ENCODE measurements at places on chromosomes 11 and 22. TPM values are rescaled to one million over a fixed set of nuclear protein-coding genes. Genes with fewer than 3 reads are reported as not detected.

GRCh38 chr11:3958281-3958680 is 102.8 kb downstream of the STIM1 start:
- H3K4me1 ChIP-seq = no peaks in the 10 kb centered on the region
- H3K36me3 ChIP-seq = no peaks in the 10 kb centered on the region
- no peak for DNase-seq
- H3K4me3 ChIP-seq = no peak overlapping the region
- H3K27ac ChIP-seq = no peak overlapping the region

DNA sequence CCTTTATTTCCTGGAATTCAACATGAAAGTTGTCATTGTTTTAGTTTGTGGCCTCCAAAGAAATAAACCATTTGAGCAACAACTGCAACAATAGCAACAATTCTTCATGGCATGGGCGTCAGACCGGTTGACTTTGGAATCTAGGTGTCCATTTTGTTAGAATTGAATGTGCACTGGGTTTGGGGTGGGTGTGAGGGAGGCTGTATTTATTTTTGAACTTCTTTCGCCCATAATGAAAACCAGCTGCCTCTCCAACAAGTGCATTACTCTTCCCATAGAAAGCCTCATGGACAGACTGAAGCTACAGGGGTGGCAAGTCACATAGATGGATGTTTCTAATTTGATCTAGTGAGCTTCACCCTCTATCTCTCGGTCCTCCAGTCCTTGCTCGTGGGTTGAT is 85.4 kb downstream of the ADAMTS15 start:
- H3K4me3 ChIP-seq = no peak overlapping the region
- H3K4me1 ChIP-seq = no peaks in the 10 kb centered on the region
- H3K36me3 ChIP-seq = no peaks in the 10 kb centered on the region
- DNase-seq = no peak
- H3K27me3 ChIP-seq = no peaks in the 10 kb centered on the region
- H3K27ac ChIP-seq = peak overlapping the region; percentile 51

GRCh38 chr11:2540223-2540991 is 95.6 kb downstream of the KCNQ1 start:
- H3K27me3 ChIP-seq = no peaks in the 10 kb centered on the region
- H3K4me3 ChIP-seq = no peak overlapping the region
- no peaks in the 10 kb centered on the region for H3K4me1 ChIP-seq
- no peak for DNase-seq
- no peak overlapping the region for H3K27ac ChIP-seq

DNA sequence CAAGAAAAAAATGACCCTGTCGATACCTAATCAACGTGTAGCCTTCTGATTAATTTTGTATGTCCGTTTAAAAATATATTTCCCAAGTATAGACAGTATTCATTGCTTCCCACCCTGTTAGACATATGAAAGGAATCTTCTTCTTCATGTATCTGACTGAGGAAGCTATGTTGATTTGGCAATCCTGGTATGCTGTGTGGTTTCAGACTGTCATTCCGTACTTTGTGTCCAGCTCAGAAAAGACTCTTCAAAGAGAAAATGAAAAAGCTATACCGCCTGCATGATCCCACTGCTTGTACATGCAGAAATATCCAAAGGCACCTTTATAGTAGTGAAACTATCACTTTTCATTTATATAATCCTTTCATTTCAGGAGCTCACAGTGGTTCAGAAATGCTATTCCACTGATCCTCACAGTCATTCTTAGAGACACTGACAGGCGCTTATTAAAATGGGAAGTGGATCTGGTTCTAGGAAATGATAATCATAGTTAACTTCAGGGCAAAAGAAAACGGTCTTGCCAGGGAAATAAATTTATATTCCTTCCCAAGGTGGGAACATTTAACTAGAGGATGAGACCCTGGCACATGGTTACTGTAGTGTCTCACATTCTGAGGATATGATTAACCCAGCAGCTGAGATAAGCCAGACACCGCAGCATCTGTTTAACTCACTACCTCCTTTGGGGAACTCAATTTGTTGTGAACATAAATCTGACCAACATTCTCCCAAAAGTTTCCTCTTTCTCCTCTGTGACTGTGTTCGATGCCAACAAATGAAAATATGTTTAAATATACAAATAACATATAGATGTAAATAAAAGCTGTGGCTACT is 599.2 kb upstream of the LUZP2 start:
- no peak overlapping the region for H3K27ac ChIP-seq
- no peak for DNase-seq
- no peak overlapping the region for H3K4me3 ChIP-seq
- no peaks in the 10 kb centered on the region for H3K27me3 ChIP-seq
- no peaks in the 10 kb centered on the region for H3K4me1 ChIP-seq
- H3K36me3 ChIP-seq = no peaks in the 10 kb centered on the region

Gene VPREB3
- total RNA-seq = not detected

DNA sequence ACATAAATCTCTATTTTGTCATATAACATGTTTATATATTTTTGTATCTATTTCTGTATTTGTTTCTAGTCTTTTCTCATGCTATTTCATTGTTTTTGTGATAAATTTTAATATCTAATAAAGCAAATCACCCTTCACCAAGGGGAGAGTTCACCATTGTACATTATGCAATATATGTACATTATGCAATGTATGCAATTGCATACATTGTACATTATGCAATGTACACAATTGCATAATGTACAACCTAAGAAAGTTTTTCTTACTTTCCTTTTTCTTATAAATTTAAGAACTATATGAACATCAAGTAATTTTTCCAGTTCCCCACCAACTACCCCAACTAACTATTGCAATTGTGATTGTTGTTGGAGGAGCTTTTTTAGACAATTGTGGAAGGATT is 44.1 kb upstream of the GLYATL2 start:
- no peak overlapping the region for H3K4me3 ChIP-seq
- no peaks in the 10 kb centered on the region for H3K36me3 ChIP-seq
- DNase-seq = no peak
- no peak overlapping the region for H3K27ac ChIP-seq

Gene PLA2G3
- not detected for total RNA-seq

DNA sequence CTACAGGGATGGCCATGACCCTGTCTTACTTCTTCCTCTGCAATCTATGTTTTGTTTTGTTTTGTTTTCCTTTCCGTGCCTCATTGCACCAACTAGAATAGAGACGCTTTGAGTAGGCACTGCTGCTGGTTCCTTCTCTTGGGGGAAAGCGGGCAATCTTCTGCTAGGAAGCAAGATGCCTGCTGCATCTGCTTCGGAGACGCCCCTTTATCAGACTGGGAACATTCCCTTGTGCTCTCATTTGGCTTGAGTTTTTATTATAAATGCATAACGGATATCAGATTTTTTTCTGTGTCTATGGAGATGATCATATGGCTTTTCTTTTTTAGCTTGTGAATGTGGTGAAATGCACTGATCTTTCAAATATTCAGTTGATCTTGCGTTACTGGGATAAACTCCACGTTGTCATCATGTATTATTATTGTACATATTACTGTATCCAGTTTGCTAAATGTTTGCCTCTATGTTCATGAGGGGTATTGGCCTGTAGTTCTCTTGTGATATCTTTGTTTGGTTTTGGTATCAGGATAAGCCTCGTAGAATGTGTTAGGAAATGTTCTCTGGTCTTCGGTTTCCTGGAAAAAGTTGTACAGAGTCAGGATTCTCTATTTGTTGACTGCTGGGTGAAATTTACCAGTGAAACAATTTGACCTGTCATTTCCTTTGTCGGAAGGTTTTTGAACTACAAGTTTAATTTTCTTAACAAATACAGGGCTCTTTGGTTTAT is 23.4 kb upstream of the KRTAP5-6 start:
- H3K27ac ChIP-seq = no peak overlapping the region
- H3K27me3 ChIP-seq = peaks cover 44% of the 10 kb centered on the region
- no peak for DNase-seq
- H3K36me3 ChIP-seq = no peaks in the 10 kb centered on the region
- no peak overlapping the region for H3K4me3 ChIP-seq

DNA sequence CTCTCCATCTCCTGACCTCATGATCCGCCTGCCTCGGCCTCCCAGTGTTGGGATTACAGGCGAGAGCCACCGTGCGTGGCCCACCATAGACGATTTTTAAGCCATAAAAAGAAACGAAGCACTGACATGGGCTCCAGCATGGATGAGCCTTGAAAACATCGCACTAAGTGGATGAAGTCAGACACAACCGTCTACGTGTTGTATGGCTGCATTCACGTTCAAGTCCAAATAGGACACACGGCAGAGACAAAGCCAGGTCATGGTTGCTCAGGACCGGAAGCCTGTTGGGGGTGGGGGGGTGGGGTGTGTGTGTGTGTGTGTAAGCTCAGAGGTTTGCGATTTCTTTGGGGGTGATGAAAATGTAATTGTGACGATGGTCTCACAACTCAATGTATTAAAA is 10.0 kb downstream of the RRP7A start:
- no peaks in the 10 kb centered on the region for H3K27me3 ChIP-seq
- no peak for DNase-seq
- H3K27ac ChIP-seq = no peak overlapping the region

DNA sequence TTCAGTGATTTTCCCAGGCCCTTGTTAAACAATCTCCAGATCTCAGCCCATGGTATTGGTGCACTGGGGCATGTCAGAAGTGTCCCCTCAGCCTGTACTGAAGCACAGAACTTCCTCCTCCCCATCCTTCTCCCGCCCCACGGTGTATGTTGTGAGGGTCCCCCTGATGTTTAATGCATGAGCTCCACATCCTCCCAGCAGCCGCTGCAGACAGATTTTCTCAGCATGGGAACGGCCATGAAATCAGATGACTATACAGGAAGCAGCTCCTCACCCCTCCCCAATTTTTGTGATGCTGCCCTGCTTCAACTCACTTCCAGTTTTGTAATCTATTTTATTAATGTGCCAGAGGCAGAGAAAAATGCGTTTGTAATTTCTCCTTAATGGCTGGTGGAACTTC is 406.0 kb downstream of the MIAT start:
- DNase-seq = no peak
- no peaks in the 10 kb centered on the region for H3K36me3 ChIP-seq
- no peaks in the 10 kb centered on the region for H3K27me3 ChIP-seq
- H3K4me1 ChIP-seq = no peaks in the 10 kb centered on the region
- no peak overlapping the region for H3K4me3 ChIP-seq

GRCh38 chr11:68999093-68999747 is 13.8 kb downstream of the MRGPRF start:
- H3K27ac ChIP-seq = peak overlapping the region; percentile 79
- no peaks in the 10 kb centered on the region for H3K4me1 ChIP-seq
- H3K36me3 ChIP-seq = no peaks in the 10 kb centered on the region
- peak; percentile 45 for DNase-seq
- H3K27me3 ChIP-seq = no peaks in the 10 kb centered on the region
- no peak overlapping the region for H3K4me3 ChIP-seq

GRCh38 chr22:22061085-22062077 is 78.8 kb upstream of the TOP3B start:
- H3K4me3 ChIP-seq = peak overlapping the region; percentile 19
- no peaks in the 10 kb centered on the region for H3K36me3 ChIP-seq
- peaks cover 4% of the 10 kb centered on the region for H3K4me1 ChIP-seq
- H3K27me3 ChIP-seq = peaks cover 6% of the 10 kb centered on the region
- peak overlapping the region; percentile 52 for H3K27ac ChIP-seq
- DNase-seq = no peak

DNA sequence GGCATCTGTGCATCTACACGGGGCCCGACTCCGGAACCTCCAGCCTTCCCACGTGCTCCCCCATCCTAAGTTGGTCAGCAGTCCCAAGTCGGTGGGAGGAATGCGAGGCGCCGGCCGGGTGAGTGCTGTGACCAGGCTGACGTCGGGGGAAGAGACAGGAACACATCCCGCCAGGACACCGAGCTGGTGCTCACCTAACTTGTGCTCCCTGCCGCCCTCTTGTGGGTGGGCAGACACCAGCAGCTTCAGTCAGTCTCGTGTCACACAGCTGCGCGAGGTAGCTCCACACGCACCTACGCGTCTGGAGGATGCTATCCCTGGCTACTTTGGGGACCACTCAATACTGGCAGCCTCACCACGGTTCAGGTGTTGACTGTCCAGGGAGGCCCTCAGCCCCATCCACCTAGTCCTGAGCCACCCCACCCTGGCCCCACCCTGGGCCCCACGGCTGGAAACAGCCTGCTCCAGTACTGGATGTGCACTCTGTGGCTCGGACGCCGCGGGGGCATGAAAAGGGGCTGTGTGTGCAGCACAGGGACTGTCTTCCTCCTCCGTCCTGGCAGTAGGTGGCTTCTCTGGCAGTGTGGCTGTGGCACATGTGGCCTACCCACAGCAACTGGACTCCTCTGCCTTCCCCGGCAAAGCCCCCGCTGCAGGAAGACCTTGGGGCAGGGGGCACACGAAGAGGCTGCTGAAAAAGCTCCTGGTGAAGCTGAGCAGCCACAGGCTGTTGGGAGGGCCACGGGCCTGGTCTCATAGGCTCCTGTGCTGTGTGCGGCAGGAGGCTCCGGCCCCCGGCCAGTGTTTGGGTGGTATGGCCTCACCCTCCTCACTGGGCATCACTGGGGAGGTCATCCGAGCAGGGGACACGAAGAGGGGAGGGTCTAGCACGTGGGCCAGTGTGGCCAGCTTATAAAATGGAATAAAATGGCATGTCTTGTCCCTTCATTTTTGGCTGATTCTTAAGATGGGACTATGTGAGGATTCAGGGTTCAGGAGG is 11.2 kb upstream of the BID start:
- no peaks in the 10 kb centered on the region for H3K27me3 ChIP-seq
- DNase-seq = no peak
- H3K36me3 ChIP-seq = no peaks in the 10 kb centered on the region

DNA sequence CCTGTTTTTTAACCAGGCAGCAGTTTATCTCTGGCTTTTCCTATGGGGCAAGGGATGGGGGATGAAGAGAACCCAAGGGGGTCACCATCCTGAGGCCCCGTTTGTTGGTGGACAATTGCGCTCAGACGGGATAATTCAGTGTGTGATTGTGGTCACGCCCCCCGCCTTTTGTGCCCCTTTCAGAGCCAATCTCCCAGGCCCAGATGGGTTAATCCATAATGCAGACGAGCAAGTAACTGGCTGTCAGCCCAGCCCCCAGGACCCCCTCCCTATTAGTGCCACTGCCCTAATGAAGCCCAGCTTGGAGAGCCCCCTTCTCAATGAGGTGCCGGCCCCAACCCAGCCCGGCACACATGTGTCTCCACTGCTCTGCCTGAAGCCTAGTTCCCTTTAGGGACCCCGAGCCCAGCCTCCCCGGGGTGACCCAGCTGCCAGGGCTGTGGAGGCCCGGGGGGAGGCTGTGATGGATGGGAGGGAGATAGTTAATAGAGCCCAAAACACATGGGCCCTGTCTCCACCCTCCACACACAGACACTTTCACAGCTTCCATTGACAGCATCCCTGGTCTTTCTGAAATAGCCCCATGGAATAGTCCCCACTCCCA is 19.1 kb upstream of the ROBO3 start:
- H3K4me3 ChIP-seq = no peak overlapping the region
- H3K4me1 ChIP-seq = no peaks in the 10 kb centered on the region
- H3K36me3 ChIP-seq = no peaks in the 10 kb centered on the region
- no peak overlapping the region for H3K27ac ChIP-seq

GRCh38 chr22:41777749-41778425 is 22.6 kb upstream of the CCDC134 start:
- DNase-seq = no peak
- no peaks in the 10 kb centered on the region for H3K27me3 ChIP-seq
- H3K36me3 ChIP-seq = no peaks in the 10 kb centered on the region
- no peaks in the 10 kb centered on the region for H3K4me1 ChIP-seq
- no peak overlapping the region for H3K27ac ChIP-seq
